ENCODE measurements at places on chromosomes 3 and 15.

DNA sequence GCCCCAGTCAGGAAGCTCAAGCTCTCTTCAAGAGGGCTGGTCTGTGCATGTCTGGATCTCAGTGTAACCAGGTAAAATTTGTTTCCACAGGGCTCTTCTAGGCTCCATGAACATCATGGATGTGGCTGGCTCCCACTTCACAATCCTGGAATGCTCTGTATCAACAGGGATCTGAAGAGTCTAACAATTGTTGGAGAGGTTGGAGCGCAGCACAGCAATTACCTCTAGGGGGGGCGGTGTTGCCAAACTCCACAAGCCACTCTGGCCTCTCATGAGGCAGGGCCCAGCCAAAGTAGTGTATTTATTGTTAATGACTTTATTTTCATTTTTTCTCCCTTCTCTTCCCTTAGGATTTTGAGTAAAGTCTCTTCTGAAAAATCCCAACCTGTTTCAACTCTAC, 6.1 kb upstream of the EIF2B5 start:
- DNase-seq: no peak

DNA sequence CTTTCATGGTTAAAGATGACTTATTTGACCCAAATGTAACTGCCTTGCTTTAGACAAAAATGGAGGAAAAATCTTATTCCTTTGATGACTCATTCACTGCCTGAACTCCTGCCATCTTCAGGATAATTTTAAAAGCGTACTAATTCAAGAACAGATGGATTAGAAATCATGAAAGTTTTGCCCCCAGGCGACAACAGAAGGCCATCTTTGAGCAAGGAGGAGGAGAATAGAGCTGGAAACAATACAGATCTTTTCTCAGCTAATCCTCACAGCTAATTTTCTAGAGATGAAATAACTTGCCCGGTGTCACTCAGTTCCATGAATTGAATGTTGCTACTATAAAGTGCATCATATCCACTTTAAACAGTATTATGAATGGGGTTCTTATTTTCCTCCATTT, 324.7 kb upstream of the RARB start:
- DNase-seq: no peak

GRCh38 chr3:9786825-9787669, 5.2 kb downstream of the TADA3 start:
- DNase-seq: no peak

DNA sequence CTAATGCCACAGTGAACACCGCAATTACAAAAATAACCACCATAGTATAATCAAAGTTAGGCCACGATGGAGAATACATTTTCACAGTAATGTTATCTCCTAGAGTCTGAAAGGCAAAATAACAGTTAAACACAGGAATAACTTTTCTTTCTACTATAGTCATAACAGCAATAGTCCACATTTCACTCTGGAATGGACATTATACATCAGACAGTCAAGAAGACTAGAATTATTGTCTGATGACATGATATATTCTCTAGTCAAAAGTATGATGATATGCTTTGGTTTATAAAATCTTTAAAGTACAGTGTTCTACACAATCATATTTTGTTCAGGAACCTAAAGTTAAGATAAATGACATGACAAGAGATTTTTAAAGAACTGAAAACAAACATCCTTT, 18.0 kb downstream of the SPPL2A start:
- DNase-seq: no peak

DNA sequence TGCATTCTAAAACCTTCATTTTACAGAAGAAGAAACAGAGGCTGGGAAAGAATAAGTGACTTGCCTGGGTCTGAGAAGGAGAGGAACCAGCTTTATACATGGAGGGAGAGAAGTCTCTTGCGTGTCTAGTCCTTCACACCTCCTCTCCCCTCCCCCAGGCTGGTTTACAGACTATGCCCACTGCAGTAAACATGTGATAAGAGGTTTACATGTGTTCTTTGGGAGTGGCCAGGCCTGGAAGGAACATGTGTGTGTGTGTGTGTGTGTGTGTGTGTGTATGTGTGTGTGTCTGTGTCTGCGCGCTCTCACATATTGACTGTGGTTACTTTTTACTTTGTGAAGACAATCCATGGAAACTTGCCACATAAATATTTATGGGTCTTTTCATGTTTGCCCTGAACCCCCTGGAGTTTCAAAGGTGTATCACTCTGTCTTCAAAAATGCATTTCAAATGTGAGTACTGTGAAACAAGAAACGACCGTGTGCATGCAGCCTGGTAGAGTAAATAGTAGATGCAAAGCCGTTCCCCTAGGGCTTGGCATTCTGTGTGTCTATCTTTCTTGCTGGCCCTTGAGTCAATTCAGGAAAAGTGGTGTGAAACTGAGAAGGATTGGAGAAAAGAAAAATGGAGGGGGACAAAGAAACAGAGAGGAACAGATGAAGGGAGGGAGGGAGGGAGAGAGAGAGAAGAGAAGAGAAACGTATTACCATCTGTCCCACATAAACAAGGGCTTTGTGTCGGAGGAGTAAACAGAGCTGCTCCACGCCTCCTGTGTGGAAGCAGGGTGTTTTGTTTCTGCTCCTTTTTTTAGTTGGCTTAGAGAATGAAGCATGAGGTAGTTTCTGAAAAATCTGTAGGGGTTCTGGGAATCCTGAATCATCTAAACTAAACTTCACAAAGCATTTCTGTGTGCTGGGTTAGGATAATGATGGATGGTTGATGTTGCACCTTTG, 51.7 kb downstream of the CLDN11 start:
- DNase-seq: peak; percentile 88

DNA sequence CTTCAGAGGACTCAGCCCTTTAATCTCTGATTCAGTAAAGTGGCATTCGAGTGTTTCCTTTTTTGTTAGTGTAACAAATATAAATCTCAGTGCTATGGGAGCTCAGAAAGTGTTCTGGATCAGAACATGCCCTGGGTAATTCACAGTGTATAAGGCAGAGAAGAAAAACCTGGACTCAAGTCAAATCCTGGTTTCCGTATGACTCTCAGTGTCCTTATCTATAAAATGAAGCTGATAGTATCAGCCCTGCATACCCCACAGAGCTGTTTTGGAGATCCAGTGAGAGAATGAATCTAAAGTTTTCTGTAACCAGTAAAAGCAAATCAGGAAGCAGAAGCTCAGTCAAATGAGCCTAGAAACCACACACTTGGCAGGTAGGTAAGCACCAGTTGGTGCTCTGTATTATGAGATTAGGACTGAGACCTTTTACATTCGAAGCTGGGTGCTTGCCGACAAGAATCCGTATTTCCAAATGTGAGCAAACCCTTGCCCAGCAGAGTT, 67.2 kb downstream of the IL1RAP start:
- no peak for DNase-seq

GRCh38 chr3:177905173-177906125, 630.8 kb upstream of the KCNMB2 start:
- DNase-seq: peak; percentile 35

- peak; percentile 50 for DNase-seq
Measured at GRCh38 chr3:87260270-87260669, 16.1 kb downstream of the POU1F1 start.

GRCh38 chr3:18300916-18301315, 124.2 kb downstream of the SATB1 start:
- DNase-seq: no peak

- peak; percentile 1 for DNase-seq
Measured at GRCh38 chr3:134609821-134610431, 40.9 kb downstream of the KY start.

DNA sequence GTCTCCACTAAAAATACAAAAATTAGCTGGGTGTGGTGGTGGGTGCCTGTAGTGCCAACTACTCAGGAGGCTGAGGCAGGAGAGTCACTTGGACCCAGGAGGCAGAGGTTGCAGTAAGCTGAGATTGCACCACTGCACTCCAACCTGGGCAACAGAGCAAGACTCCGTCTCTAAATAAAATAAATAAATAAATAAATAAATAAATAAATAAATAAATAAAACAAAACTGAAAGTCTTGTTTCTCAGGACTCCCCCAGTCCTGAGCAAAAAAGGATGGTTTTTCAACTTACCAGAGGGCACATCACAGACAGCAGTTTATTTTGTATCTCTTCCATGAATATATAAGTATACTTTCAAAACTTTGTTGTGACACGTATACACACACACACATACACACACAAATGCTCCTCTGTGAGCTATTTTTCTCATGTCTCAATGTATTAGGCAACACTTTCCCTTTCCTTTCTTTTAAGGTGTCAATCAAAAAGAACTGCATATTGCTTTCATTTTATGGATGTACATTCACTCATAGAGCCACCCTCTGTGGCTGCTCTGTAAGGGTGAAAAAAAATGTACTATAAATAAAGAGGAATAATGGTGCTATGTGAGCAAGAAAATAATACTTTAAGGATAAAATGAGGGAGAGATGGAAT, 54.8 kb upstream of the MITF start:
- DNase-seq: no peak

DNA sequence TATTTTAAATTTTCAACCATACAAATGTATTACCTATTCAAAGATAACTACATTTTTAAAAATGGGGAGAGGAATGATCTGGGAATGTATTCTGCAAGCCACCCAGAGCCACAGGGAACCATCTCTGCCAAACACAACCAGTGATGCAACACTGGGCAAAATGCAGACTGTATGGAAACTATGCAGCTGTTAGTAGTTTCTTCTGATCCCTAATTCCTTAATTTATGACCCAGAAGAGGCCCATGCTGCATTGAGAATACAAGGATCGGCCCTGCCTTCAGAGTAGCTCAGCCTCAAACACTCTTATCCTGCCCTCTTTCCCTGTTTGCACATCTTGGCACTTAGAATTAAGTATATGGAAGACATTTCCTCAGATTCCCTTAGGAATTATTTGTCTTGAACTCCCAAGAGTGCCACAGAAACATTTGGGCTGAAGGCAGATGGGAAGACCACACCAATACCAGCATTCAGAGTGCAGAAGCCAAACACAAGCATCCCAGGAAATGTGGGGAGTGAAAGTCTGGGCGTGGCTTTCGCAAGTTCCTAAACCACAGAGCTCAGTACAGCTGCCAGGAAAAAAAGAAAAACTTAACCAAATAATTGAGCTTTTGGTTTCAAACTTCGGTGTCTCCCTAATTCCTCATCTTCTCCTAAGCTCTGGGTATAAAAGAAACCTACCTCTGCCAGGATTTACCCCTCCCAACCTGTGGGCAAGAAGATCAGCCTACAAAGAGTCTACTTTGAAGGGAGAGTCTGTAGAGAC, 5.3 kb downstream of the SNUPN start:
- DNase-seq: no peak

DNA sequence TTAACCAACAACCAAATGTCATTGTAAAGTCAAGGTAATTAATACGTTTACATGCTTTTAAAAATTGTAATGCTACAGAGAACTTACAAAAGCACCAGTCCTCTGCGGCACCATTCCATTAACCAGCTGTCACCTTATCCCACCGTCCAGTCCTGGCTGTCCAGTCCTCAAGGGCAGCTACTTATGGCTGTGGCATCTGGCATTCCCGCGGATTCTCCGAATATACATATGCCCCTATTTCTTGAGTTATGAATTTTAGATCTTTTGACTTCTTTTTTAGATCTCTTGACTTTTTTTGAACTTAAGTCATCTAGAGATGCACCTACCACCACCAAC, 382 bp upstream of the POMGNT2 start:
- DNase-seq: no peak

DNA sequence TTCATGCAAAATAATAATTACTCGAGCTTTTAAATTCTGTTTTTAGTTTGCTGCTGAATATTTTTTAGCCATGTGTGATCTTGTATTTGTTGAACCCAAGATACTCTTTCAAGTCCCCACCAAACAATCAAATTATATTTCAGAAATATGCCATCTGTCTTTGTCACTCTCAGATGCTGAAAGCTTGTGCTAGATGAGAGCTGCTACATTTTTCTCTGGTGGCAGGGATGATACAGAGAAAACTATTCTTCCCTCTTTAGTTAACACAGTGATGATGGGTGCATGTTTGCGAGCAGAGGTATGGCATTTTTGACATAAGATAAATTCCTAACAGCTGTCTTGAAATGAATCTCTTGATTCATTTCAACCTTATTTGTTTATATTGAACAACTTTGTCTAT, 100.6 kb upstream of the NPHP3 start:
- DNase-seq: no peak

DNA sequence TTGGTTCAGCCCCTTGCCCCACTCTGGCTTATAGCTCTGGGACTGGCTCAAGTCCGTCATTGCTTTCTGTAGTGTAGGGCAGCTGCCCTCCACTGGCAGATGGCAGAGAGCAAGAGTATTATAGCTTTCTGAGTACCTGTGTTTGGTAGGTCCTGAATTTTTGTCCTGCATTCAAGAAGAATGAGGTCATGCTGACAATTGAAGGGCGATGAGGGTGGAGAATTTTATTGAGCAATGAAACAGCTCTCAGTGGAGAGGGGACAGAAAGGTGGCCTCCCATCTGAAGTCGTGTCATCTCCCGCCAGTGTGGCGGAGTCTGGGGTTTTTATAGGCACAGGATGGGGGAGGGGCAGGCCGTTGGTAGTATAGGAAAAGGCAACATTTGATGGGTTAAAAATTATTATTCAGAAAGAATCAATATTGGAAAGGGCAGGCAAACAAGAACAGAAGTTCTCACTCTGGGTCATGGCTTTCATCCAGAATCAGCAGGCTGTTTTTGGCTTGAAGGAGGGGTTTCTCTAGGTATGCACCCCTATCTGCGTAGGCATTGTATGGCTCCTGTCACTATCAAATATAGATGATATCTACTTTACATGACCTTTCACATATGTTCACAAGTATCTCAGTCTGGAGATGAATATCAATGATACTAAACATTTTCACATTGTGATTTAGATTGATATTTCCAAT, 1239.7 kb upstream of the ALCAM start:
- no peak for DNase-seq

DNA sequence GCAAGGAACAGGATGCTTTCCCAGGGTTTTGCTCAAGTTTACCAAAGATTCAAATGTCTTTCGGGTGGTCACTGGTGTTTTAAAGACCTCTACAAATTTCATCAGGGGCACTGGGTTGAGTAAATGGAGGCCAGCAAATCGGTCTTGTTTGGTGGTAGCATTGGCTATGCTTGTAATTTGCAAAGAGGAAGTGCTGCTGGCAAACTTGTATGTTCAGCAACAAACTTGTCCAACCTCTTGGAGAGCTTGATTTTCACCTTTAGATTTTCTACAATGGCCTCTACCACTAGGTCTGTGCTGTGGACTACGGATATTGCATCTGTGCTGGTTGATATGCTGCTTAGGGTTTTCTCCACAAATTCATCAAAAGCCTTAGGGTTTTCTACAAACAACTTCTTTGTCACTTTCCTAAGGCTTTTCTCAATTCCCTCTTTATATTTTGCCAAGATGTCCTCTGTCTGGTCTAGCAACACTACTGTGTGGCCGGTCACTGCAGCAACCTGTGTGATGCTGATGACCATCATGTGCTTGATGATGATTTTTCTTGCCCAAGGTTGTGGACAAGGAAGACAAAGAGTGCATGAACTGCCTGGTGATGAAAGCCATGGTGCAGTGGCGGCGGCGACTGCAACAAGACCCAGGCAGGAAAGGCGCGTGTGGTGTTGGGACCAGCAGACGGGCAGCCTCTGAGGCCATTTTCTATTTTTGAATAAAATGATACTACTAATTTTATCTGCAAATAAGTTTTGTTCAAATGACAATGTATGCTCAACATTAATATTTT, 50.8 kb downstream of the RFX7 start:
- DNase-seq: no peak

Data from Ammon's horn (tissue), 1 donor.